ENCODE measurements at places on chromosomes 16 and 17.

GRCh38 chr17:493666-494065 is 141.1 kb upstream of the RPH3AL start:
- no peak for DNase-seq

DNA sequence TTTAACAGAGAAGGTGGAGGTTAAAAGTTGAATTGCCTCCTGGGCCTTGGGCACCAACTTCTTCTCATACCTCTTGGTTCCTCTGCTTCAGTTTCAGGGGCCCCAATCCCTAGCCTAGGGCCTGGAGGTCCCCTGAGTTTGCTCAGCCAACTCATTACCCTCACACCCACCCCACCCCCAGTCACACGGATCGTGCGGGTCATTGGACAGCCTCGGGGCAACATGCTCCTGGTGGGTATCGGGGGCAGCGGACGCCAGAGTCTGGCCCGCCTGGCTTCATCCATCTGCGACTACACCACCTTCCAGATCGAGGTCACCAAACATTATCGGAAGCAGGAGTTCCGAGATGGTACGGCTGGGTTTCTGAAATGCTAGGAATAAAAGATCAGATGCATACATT is 36.0 kb upstream of the KDM6B start:
- no peak for DNase-seq

DNA sequence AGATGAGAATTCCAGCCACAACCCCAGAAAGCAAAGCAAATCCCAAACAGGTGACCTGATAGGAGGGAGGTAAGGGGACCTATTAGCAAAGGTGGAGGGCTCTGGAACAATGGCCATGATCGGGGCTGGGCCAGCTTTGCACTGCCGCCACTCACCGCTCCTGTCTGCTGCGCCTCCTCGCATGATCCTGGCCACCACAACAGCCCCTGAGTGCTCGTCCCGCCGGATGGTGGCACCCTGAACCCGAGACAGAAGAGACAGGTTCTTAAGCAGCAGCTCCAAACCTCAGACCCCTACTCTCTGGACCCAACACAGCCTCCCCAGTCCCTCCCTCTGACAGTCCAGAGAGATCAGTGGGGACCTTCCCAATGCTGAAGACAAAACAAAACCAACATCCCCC is 5.3 kb downstream of the MPP3 start:
- no peak for DNase-seq

DNA sequence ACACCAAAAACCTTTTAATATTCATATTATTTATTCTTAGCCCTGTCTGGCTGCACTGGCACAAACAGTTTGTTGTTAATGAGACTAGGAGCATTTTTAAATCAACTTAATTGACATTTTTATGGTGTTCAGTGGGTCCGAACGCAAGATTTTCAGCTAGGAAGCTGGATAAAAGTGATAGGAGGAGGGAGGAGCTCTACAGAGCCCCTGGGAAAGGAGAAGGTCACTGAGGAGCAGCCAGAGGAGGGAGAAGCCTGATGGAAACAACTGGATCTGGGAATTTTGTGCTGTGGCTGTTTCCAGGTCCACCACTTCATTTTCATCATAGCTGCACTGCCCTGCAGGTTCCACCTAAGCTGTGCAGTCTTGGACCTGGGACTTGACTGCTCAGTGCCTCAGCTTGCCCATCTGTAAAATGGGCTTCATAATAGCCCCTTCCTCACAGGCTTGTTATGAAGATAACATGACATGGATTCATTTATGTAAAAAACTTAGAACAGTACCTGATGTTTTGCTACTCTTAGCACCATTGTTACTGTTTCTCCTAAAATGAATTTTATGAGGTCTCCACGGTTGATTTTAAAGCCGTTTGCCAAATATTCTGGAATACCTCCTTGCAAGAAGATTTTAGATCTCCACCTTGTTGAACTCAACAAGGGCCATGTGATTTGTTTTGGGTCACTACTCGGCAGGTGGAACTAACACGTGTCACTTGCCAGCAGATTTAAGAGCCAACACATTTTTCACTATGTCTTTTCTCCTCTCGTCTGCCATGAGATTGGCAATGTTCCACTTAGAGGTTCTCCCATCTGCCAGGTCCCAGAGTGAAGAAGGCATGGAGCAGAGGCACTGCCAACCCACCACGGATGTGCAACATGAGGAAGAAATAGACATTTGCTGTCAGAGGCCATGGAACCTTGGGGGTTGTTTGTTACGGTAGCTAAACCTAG is 18.7 kb upstream of the GRIN2A start:
- DNase-seq = no peak

DNA sequence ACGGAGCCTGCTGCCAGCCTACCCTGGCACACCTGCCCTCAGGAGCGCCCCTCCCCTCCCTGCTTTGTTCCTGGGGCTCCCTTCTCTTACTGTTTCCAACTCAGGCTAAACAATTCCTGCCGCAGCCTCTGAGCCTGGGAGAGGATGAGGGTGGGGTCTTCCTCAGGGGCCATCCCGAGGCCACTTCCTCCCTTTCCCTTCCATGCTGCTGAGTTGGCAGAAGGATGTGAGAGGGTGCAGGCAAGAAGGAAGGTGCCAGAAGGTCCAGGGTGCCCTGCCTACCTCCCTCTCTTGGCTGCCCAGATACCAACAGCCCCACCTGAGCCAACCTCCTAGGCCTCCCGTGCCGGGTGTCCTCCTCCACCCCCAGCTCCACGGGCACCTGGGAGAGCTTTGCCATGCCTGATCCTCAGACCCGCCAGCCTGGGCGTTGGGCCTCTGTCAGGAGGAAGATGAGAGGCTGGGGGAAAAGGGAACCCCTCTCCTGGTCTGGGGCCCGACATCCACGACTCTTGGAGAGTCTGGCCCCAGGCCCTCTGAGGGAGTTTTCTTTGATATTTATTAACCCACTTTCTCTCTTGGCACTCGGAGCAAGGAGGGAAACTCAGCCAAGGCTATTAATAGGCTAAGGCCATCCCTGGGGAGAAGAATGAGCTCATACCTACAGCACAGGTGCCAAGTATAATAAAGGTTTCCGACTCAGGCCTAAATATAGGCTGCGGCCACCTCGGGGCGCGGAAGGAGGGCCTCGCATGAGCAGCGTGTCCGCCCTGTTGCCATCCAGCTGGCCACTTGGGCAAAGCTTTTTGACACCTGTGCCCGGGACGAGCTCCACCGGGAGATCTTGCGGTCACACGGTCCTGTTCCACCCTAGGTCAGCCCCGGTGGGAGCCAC is 232.0 kb downstream of the ENGASE start:
- peak; percentile 70 for DNase-seq

All from DMS153 (cell line).